EH (cell line): ENCODE measurements at places on chromosomes 5 and 9.
A peak's percentile ranks its signal among the peaks of the same experiment; 100 is the strongest.

DNA sequence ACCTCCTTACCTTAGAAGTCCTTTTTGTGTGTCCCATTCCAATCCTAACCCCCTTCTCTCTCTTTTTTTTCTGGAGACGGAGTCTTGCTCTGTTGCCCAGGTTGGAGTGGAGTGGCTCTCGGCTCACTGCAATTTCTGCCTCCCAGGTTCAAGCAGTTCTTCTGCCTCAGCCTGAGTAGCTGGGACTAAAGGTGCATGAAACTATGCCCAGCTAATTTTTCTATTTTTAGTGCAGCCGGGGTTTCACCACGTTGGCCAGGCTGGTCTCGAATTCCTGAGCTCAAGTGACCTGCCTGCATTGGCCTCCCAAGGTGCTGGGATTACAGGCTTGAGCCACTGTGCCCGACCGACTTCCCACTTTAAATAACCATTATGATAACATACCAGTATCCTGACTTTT, 17.5 kb downstream of the TMEM38B start:
- DNase-seq = no peak

- DNase-seq = peak; percentile 26
Measured at GRCh38 chr9:122106576-122106975, 13.5 kb upstream of the TTLL11 start.

- DNase-seq = peak; percentile 37
Measured at GRCh38 chr9:15231788-15232635, 75.0 kb downstream of the TTC39B start.

- DNase-seq = no peak
Measured at GRCh38 chr5:169971780-169972179, 8.5 kb downstream of the INSYN2B start.

DNA sequence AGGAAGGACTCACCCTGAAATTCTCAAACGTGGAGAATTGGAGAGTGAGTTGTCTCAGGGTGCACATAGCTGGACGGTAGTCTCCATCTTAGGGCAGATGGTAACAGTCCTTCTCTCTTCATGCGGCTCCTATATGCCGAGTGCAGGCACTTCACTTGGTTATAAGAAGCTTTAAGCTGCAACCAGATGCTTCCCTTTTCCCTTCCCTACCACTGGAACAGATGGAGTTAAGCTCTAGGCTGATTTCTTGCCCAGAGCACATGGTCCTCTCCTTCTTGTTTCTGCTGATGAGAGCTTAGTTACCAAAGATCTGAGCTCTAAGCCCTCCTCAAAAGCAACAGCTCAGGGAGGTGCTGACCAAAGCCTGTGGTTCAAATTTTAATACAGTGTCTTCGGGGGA, 355.7 kb downstream of the ARHGEF28 start:
- DNase-seq = no peak

DNA sequence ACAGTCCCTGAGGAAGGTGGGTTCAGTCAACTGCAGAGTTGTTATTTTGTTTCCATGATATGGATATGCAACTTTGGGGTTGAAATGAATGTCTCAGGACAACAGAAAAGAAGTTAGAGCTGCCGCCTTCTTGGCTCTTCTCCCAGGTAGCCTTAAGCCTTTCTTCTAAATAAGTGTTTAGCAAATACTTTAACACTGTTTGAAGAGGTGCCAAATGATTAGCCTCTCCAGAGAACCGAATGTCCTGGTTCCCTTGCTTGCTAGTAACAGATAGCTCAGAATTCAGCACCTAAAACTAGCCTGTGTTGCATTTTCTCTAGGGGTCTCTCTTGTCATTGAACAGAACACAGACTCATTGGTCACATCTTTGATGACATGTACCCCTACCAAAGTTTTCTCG, 127.7 kb upstream of the PIK3R1 start:
- DNase-seq = peak; percentile 48

DNA sequence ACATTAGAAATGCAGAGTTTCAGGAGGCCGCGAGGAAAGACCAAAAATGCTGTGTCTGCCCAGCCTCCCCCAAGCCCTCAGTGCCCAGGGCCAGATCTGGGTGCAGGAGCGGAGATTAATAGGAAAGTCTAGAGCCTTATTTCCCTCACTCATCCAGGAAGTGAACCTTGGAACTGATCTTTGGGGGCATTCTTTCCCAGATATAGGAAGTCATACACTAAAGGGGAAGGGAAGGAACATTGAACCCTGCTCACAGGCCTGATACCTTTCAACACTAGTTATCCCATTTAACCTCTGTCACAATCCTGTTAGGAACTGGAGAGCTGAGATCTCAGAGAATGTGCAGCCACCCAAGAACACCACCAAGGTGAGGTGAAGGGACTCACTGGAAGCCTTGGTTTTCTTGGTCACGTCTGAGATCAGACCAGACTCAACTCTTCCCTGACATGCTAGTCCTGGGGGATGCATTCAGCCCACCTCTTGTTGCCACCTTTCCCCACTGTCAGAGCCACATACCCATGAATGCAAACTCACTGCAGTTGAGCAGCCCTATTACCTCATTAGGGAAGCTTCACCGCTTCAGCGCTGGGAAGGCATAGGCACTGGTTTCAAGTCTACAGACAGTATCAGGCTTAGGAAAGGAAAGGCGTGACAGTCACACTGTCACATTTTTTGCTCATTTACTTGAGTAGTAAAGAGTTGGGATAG, 95.0 kb downstream of the KIAA1958 start:
- no peak for DNase-seq

- DNase-seq = peak; percentile 79
Measured at GRCh38 chr5:9094582-9094981, 451.3 kb downstream of the SEMA5A start.

DNA sequence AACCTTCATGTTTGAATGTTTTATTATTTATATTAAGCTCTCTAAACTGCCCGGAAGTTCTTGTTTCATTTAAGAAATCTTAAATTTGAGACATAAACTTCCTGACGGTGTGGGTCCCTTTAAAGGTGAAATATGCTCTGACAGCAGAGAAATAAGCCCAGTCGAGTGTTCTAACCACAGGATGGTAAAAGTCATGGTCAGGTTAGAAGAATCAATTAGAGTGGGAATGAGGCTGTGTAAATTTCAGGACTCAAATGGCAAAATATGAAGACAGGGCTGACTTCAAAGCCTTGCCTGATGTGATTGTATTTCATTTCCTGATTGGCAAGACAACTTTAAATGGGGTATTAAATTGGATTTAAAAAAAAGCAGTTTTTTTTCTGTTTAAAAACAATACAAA, 432.9 kb upstream of the BRINP1 start:
- no peak for DNase-seq

DNA sequence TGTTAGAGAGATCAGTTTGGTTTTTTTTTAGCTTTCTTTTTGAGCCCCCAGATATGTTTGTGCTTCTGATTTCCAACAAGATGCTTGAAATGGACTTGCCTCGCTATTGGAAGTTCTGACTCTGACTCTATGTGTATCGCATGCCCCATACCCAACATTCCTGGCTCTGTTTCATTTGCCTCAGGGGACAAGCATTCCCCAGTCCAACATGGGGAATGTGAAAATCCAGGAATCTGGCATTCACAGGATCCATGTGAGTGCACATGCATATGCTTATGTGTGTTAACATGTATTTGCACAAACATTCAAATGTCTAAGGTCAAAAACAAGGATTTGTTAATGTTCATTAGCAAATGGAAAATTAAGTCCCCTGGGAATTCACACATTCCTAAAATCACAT, 233.9 kb downstream of the TLR4 start:
- peak; percentile 5 for DNase-seq

GRCh38 chr9:127214421-127215267, 49.9 kb upstream of the GARNL3 start:
- peak; percentile 61 for DNase-seq

GRCh38 chr5:22751536-22751935, 101.6 kb downstream of the CDH12 start:
- DNase-seq = no peak

GRCh38 chr9:60546406-60546805, 367.8 kb upstream of the SPATA31A5 start:
- DNase-seq = no peak

- no peak for DNase-seq
Measured at GRCh38 chr5:108078345-108078744, 303.6 kb downstream of the FBXL17 start.

DNA sequence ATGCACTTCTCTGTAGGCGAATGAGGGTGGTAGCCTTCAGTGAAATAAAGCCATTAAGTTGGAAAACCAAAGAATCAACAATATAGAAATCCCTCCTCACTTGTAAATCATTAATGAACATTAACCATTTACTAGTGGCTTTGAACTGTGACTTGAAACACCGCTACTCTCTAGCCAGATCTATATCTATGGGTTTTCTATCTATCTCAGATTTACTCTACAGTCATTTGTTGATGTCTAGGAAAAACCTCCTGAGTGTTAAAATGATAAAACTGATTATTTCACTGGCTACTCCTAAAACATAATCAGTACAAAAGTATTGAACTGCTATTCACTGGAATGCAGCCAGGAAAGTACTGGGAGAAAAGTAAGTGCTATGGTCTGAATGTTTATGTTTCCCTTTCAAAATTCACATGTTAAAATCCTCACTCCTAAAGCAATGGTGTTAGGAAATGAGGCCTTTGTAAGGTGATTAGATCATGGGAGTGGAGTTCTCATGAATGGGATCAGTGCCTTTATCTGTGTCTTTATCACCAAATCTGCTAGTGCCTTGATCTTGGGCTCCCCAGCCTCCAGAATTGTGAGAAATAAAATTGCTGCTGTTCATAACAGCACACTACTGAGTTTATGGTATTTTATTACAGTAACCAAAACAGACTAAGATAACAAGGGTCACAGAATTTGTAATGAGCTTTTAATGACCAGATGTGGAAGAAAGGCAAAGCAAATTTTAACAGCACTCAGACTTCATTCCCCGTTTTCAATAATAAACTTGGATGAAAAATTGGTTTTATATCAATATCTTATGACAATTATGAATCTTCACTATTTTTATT, 8.6 kb upstream of the OXCT1 start:
- DNase-seq = no peak
